Activated CD8-positive, alpha-beta T cell treated with anti-CD3 and anti-CD28 coated beads for 36 hours (primary cell): ENCODE measurements at places on chromosomes 11 and 22. TPM values are rescaled to one million over a fixed set of nuclear protein-coding genes. Genes with fewer than 3 reads are reported as not detected.

Gene SHISAL1
- total RNA-seq, result not detected

Gene SLC22A9
- not detected for total RNA-seq

Gene TREH
- not detected for total RNA-seq

GRCh38 chr11:95456714-95457491 lies 225.9 kb upstream of the SESN3 start:
- no peak for DNase-seq

- DNase-seq, result no peak
Measured at GRCh38 chr22:29022101-29022817, 39.4 kb downstream of the C22orf31 start.

GRCh38 chr11:11444804-11445131 lies 91.7 kb upstream of the CSNK2A3 start:
- no peak for DNase-seq

DNA sequence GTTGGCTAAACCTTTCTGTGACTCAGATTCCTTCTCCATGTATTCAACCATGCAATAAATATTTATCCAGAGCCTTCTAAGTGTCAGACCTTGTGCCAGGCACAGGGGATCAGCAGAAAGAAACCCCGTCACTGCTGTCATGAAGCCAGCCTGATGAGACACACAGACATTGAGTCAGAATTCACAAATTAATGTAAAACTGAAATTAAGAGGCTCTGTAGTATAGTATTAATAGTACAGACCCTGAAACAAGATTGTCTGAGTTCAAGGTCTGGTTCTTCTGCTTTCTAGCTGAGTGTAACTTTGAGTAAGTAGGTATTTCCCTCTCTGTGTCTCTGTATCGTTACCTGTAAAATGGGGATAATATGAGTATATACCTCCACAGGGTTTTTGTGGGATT lies 46.9 kb downstream of the ME3 start:
- no peak for DNase-seq

GRCh38 chr11:122976061-122976733 lies 5.4 kb downstream of the BSX start:
- DNase-seq, result no peak

GRCh38 chr11:98835335-98835734 lies 185.4 kb upstream of the CNTN5 start:
- no peak for DNase-seq

DNA sequence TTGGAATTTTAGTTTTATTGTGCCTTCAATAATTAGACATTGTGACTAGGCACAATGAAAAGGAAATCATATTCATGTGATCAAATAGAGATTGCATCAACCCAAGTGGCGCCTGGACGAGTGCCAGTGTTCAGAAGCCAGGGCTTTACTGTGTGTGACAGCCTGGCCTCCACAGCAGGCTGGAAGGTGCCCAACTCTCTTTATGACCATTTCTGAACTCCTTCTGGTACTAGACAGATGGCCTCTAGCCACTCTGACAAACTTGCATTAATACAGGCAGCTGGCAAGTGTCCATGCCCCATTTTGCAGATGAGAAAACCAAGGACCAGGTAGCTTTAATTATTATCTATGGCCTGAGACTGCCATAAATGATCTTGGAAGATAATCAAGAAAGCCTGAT lies 8.3 kb upstream of the POU2AF1 start:
- no peak for DNase-seq

DNA sequence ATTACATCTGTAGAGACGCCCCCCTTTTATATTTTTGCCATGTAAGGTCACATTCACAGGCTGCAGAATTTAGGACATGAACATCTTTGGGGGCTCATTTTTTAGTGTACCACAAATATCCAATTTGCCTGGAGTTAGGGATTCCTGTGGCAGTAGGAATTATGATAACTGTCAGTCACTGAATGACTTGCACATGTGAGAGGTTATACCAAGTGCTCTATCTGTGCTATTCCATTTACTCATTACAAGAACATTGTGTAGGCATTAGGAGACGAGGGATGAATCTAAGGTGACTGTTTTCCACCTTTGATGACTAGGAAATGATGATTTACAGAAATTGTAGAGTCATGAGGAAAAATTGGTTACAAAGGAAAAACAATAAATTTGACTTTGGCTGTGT lies 79.3 kb downstream of the LIF start:
- DNase-seq, result no peak

- DNase-seq, result peak; percentile 49
Measured at GRCh38 chr22:47090591-47091245, 328.3 kb downstream of the TBC1D22A start.

GRCh38 chr22:19984201-19984753 lies 32.3 kb downstream of the ARVCF start:
- DNase-seq, result peak; percentile 53
